ENCODE measurements at places on chromosomes 7 and 10.

DNA sequence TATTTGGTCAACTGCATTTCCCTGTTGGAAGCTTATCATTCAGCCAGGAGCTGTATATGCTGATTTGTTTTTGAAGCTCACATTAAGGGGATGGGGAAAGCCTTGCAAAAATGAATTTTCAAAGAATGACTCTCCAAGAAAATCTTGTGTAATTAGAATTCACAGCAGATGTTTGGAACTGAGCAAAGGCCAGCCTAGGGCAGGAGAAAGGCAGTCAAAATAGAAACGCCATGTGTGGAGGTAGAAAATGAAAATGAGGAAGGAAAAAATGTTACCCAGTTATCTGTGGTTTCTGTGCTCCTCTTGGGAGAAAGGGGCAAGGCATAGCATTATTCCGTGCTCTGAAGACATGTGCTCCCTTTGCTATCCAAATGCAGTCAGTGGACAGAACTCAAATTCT is 93.5 kb downstream of the NRP1 start:
- no peak for DNase-seq

GRCh38 chr7:33926535-33926934 is 21.2 kb downstream of the BMPER start:
- no peak for DNase-seq

GRCh38 chr10:116076621-116077020 is 196.4 kb downstream of the GFRA1 start:
- DNase-seq: no peak

GRCh38 chr7:48427671-48428070 is 256.4 kb downstream of the ABCA13 start:
- DNase-seq: no peak

- DNase-seq: peak; percentile 14
Measured at GRCh38 chr7:2001601-2002442, 230.9 kb downstream of the MAD1L1 start.

Data from left colon (tissue), 2 donors.